Activated CD4-positive, CD25-positive, alpha-beta regulatory T cell (primary cell): ENCODE measurements at places on chromosomes 1 and 21.

DNA sequence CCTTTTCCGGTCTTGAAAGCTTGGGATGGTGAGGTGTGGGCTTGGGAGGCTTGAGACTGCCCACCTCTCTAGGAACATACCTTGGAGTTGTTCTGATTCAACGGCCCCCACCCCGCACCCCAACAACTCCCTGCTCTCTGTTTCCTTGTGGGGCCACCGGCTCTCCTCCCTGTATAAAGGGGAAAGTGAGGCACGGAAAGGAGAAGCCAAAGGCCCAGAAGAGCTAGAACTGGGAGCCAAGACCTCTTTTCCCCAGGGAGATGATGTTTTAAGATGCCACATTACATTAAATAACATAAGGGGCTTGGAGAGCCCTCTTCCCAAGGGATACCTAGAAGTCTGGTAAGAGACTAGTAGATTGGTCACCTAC lies 1.2 kb upstream of the DLGAP3 start:
- DNase-seq = no peak

DNA sequence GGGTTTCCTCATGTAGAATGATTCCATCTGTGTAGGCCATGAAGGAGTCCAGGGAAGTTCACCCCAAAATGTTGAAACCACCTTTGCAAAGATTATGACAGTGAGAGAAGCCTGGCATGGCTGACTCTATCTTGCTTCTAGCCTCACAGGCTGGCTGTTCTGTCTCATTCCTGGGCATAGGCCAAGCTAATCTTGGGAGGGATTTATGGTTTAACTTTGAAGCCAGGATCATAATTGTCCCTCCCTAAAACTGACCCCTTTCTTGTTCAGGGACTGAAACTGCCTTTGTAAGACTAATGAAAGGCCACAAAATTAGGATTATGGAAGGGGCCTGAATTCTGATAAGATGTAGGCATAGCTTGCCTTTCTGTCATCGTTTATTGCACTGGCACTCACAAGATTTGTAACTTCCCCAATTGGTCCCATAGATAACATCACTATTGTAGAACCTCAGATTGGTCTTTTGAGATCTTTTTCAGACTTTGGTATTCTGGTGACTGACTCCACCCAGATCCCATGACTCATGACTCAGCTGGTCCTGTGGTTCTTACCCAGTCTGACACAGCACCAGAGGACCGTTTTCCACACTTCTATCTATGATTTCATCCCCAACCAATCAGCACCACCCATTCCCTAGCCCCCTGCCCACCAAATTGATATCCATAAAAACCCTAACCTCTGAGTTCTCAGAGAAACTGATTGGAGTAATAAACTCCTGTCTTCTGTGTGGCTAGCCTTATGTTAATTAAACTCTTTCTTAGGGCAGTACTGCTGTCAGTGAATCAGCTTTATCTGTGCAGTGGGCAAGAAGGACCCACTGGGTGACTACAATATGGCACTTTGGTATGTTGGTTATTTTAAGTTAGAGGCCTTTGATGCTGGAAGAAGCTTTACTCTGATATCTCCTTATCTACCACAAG lies 13.6 kb upstream of the LAMTOR5 start:
- DNase-seq = no peak

DNA sequence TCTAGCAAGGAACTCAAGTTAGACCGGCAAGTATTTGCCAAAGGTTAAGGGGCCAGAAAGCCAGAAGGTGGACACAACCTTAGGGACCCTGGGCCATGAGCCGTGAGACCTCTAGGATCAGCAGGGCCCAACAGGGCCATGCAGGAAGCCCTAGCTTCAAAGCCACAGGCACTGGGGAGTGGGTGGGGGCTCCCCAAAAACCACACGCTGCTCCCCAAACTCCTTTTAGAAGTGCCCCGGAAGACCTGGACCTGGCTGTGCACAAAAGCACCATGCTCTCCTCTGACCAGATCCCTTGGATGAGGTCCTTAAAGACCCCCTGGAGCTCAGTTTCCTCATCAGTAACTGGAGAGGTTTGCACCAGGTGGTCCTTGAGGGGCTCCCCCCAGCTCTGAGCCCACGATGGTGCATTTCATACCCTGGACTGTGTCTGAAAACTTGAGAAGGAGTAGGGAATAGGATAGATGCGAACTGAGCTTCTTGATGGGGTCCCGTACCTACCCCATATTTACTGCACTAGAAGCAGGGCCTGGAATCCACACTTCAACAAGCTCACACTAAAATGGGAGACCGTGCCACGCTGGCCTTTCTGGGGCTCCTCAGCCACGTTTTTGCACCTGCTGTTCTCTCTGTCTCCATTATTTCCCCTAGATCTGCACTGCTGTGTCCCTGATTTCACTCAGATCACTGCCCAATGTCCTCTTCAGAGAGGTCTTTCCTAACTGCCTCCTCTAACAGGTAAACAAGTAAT lies 40.6 kb upstream of the LBR start:
- DNase-seq = no peak

- no peak for DNase-seq
Measured at GRCh38 chr1:197850042-197850441, 52.4 kb upstream of the C1orf53 start.

GRCh38 chr1:4090976-4091660 lies 191.0 kb upstream of the C1orf174 start:
- no peak for DNase-seq

DNA sequence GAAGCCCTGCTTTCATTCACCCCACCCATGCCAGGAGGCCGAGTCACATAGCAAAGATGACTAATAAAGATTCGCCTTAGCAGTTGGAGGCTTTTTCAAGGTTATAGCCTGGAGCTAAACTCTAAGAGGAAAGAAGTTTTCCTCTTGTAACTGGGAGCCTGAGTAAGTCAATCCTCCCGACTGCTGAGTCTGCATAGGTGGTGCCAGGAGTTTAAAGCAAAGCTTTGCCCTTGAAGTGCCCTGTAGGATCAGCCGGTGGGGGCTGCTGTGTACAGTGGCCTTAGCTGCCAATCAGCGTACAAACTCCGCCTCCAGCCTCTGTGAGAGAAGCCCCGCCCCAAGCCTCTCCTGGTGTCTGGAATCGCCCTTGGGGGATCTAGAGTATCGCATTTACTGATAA lies 147.5 kb upstream of the SPATA6 start:
- DNase-seq = no peak

GRCh38 chr1:208171616-208172422 lies 72.4 kb downstream of the PLXNA2 start:
- no peak for DNase-seq

DNA sequence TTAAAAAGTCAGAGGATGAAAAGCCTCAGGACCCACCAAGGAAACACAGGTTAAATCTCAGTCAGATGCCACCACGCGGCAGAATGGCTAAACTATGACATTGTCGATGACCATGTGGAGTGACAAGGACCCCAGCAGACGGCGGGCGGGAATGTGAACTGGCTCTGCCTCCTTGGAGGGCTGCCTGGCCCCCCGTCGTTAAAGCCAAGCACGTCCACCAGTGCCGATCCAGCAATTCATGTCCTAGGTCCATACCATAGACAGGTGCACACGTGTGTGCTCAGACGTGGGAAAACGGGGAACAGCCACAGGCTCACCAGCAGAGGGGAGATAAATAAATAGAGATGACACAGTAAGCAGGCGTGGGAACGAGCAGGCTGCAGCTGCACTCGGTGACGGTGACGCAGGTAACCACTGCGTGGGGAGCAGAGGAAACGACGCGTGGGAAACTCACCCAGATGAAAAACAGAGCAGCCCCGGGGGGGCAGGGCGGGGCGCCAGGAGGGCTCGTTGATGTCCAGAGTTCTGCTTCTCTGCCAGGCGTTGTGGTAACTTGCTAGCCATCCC lies 28.3 kb upstream of the PCBP3 start:
- DNase-seq = peak; percentile 54

- DNase-seq = no peak
Measured at GRCh38 chr1:200292699-200293098, 117.1 kb downstream of the ZNF281 start.

- DNase-seq = no peak
Measured at GRCh38 chr1:11868331-11868980, 9.7 kb upstream of the NPPB start.

GRCh38 chr1:151372058-151372934 lies at the start of gene SELENBP1:
Gene SELENBP1, minus strand, starts transcription at chr1:151372705. Its CDS starts 64 bp downstream, at chr1:151372641.
- no peak for DNase-seq

DNA sequence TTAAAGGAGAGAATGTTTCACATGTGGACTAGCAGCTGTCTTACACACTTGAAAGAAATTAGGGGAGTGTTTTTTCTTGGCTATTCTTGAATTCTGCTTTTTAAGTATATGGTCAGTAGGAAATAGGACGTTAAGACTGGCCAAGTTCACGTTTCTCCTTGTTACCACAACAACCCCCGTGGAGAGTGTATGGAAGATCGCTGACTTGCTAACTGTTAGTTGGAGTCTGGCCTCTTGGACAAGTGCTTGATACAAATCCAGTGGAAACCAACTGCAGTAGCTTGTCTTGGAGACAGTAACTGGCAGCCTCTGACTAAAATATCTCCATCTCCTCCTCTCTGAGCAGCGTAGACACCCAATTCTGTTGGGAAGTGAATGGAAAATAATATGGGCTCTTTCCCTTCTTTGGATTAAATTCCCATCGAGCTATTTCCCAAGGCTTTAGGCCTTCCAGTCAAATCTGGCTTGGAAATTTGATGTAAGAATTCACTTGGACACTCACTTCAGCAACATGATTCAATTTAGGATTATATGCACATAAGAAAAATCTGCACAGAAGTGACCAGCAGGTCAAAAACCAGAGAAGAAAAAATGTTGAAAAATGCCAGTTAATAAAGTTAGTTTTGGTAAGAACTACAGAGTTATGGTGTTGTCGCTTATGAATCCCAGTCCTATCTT lies 3.6 kb upstream of the NFIA start:
- DNase-seq = no peak

- no peak for DNase-seq
Measured at GRCh38 chr1:183806675-183807074, 1.8 kb downstream of the RGL1 start.

DNA sequence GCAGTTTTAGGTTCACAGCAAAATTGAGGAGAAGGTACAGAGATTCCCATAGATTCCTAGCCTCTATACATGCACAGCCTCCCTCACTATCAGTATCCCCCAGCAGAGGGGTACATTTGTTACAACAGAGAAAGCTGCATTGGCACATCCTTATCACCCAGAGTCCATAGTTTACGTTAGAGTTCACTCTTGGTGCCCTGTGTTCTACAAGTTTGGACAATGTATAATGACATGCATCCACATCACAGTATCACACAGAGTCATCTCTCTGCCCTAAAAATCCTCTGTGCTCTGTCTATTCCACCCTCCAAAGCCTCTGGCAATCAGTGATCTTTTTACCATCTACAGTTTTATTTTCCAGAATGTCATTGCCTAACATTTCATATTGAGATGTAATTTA lies 22.3 kb upstream of the RGS16 start:
- no peak for DNase-seq

DNA sequence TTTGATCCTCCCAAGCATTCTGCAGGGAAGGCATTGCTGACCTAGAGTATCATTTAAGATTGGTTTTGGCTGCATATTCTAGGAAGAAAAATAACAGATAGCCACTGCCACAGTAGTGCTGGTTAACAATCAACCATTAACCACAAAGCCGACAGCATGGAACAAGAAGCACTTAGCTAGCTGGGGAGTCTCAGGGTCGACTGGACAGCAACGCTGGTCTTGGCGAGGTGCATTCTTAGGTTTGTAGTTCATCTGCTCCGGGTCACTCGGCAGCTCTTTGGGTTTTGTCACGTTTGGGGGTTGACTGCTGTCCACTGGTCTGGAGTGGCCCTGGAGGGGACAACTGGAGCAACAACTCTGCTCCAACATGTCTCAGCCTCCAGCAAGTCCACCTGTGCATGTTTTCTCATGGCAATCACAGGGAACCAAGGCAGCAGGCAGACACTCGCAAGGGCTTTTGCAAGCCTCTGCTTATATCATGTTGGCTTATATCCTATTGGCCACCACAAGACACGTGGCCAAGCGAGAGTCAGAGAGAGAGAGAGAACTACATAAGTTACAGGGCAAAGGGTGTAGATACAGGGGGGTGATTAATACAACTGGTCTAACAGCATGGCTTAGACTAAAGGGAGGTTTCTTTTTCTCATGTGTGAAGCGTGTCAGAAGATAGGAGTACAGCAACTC lies 99.5 kb downstream of the LACTBL1 start:
- DNase-seq = no peak
